AG10803 (cell line): ENCODE measurements at places on chromosomes 7 and 10.

DNA sequence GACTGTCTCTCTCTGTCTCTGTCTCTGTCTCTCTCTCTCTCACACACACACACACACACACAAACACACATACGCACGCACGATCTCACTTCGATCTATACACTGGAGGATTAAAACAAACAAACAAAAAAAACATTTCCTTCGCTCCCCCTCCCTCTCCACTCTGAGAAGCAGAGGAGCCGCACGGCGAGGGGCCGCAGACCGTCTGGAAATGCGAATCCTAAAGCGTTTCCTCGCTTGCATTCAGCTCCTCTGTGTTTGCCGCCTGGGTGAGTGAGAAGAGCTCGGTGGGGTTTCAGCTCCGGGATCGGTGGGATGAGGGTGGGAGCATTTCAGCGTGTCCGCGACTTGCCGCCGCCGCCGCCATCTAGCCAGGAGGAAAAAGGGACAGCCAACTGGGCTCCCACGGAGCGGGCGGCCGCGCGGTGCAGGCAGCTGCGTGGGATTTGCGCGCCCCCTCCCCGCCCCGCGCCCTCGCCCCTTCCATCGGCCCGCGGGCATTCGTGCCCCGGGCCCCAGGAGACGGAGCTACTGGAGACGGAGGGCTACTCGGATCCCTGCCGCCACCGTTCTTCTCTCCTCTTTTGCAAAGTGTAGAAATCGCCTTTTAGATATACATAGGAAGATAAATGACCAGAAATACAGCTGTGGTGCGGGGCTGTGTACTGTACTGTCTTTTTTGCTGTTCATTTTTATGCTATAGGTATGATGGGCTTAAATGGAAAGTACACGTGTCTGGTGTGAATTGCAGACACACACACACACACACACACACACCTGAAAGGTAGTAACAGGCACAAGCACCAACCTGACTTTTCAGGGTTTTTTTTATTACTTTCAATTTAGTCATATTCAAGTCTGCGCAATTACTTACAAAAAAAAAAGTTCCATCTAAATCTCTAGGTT is 581 bp downstream of the PTPRZ1 start:
- DNase-seq: no peak

DNA sequence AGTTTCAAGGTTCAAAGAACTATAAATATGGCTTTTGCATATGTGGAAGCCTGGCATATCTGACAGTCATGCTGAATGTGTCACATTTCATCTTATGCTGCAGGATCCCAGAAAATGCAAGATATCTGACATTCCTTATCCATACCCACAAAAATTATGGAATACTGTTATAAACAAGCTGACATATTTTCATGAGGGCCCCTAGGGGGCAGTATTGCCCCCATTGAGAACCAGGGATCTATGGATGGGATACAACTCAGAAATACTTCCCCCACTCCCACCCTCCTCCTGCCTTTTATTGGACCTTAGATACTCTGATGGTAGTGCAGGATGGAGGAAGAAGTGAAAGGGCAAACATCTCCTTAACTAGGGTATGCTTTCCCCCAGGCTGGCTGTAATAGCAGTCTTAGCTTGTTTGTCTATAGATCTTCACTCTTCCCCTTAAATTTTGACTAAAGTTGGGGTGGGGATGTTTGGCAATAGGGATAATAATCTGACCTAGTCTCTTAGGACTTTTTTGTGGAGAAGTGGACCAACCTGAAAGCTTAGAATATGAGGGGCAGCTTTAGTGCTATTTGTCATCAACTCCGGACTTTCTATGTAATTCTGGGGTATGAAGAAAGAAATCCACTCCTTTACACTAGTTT is 3.5 kb upstream of the GNGT1 start:
- DNase-seq: peak; percentile 73

DNA sequence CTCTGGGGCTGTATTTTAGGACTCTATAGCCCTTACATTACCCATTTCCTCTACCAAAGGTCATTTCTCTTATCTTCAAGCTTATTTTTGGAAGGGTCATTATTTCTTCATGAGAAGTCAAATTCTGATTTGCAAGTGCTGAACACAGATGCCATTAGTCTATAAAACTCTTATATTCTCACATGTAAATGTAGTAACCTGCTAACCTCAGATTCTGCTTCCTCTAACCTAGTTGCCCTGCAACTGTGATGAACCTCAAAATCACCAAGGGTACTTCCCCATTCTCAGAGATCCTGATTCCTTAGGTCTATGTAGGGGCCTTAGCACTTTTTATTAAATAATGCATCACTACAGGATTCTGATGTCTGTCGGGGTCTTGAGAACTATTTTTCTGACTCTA is 6.3 kb downstream of the FAS start:
- no peak for DNase-seq

DNA sequence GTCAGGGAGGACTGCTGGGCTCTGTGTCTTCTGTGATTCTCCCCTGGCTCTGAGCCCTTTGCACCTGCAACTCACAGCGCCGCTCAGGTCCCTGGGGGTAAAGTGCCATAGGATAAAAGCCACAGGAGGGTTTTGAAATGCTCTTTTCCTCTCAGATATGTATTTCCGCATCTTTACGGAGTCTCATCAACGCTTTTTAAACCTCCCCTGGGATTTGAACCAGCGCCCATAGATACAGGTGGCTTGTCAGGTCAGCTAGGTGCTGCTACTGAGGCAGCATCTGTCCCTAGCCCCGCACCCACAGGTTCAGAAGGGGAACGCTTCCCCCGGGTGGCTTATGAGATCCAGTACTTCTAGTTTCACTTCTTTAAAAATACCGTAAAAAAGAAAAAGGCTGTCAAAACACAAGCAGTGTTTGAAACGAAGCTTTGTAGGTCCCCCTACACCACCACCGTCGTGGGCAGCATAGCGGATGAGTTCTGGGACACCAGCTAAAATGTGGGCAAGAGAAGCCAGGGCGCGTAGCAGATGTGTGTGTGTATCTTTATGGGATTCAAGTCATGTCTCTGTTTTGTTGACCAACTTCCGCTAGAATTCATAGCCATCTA is 173.5 kb downstream of the CUX1 start:
- DNase-seq: no peak

DNA sequence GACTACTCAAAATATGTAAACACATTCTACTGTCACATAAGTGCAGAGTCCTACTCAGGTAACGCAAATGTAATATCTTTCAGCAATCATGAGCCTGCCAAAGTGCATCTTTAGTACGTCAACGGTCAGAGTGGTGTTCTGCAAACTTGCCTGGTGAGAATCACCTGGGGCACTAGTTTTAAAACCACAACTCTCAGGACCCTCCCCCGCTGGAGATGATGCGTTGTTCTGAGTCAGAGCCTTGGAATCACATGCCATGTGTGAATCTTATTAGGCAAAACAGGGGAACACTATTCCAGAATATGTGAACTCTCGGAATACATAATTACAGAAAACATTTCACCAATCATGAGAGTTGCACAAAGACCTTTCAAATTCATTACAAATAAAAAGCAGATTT is 115.7 kb downstream of the TPK1 start:
- DNase-seq: no peak

GRCh38 chr10:44306762-44307161 is 78.1 kb downstream of the CXCL12 start:
- peak; percentile 12 for DNase-seq

GRCh38 chr10:74104480-74104879 is 46.1 kb downstream of the AP3M1 start:
- DNase-seq: no peak

DNA sequence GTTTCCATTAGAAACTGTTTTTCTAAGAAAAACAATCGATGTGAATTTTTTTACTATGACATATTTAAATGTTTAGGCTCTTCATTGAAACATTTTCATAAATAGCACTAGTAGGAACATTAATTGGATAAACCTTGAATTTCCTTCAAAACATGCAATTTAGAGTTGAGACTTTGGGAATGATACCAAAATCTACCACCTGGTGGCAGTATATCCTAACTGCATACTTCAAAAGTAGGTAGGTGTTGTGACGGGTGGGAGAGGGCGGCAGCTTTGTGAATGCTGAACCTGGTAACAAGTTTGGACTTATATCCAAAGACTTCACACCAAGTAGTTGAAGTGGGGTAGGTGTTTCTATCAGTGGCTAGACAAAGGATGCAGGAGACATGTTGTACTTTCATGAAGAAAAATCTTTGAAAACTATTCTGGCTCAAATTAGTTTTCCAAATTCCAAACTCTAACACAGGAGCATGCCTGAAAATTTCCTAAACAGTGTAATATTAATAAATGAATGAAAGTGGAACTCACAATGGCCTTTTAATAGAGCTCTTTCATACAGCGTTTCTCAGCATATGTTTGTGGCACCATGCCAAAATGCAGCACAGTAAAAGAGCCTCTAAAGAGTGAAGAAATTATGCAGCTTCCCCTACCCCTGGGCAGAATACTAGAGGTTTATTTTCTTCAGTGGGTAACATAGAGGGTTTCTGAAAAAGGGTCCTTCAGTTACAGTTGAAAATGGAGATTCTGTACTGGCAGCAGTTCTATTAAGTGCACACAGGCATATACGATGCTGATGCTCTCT is 201.0 kb upstream of the TPK1 start:
- DNase-seq: peak; percentile 16

DNA sequence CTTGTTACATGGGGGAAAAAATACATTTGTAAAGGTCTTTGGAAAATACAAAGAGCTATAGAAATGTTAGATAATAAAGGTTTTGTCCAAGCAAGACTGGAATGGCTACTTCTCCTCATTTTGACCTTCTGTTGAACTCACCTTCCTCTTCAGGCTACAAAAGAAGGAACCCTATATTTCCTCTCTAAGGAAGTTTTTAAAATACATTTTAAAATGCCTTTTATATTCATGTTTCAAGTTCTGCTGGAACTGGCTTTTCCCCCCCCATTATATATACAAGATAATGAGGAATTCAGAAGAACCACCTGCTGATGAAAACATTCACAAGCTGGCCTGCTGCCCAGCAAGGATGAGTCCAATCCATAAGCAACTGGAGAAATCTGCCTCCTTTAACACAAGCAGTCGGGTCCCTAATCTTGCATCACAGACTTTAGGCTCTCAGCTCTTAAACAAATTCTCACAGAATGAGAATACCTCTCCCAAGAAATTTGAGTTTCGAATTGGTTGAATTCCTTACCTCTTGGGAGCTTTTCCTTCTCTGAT is 44.6 kb downstream of the MTERF1 start:
- DNase-seq: peak; percentile 9

GRCh38 chr10:31063841-31064240 is 32.2 kb upstream of the ZNF438 start:
- no peak for DNase-seq
